ENCODE measurements at places on chromosomes 11 and 22. TPM values are rescaled to one million over a fixed set of nuclear protein-coding genes. Genes with fewer than 3 reads are reported as not detected.

Gene MICALL1
- total RNA-seq: 38.0 TPM

Gene TNRC6B
- total RNA-seq: 20.2 TPM

Gene CRYBA4
- total RNA-seq: not detected

Gene CEP57
- 79.5 TPM for total RNA-seq
